Mesenteric fat pad (tissue), 1 donor: ENCODE measurements at places on chromosomes 12 and 14. TPM values are rescaled to one million over a fixed set of nuclear protein-coding genes. Genes with fewer than 3 reads are reported as not detected.
A peak's percentile ranks its signal among the peaks of the same experiment; 100 is the strongest.

The AKAP5 gene
- total RNA-seq, result 0.45 TPM

GRCh38 chr14:68790644-68791077, 2.2 kb downstream of the ZFP36L1 start:
- DNase-seq, result no peak

DNA sequence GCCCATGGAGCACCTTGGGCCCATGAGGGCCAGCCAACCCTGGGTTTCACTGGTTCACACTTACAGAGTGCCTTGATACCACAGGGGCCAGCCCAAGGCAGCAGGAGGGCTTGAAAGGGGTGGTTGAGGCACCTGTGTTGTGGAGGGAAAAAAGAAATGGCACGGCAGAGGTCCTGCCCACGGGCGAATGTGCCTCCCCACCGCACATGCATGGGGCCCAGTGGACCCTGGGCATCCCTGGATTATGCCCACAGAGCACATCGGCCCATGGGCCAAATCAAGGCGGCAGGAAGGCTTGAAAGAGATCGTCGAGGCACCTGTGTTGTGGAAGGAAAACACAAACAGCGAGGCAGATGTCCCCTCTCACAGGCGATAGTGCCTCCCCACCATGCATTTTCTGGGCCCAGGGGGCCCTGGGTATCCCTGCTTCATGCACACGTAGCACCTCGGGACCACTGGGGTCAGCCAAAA, 378.1 kb downstream of the ALG10 start:
- DNase-seq, result peak; percentile 33

- no peak for DNase-seq
Observed at GRCh38 chr12:24649634-24650033, 299.3 kb downstream of the BCAT1 start.

DNA sequence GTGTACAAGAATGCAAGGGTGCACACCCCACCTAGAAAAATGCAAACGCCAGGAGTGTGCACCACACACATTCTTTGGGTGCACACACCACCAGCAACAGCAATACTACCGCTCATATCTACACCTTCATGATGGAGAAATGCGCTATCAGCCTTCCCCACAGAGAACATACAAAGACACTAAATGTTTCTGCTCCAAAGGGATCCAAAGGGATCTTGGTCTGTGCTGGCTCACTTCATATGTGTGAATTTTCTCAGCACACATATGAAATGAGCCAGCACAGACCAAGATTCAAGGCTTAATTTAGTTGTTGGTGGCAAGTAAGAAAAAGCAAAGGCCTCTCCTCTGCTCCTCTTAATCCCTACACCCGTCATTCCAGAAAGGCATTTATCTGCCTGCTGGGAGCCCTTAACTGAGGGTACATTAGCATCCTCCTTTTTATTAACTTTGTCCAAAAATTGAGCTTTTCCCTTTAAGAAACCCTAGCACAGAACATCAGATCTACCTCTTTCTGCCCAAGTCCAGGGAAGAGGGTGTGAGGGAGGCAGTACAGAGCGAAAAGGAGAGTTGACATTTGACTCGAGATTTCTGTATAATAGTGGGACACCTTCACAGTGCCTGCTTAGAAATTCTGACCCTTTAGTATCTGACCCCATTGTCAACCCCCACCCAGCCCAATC, 8.3 kb downstream of the BMP4 start:
- DNase-seq, result no peak

- no peak for DNase-seq
Observed at GRCh38 chr14:69713209-69713781, 53.6 kb upstream of the SRSF5 start.

- no peak for DNase-seq
Observed at GRCh38 chr12:94372461-94372860, 87.2 kb downstream of the CEP83 start.
